ENCODE measurements at places on chromosomes 12 and 14.

DNA sequence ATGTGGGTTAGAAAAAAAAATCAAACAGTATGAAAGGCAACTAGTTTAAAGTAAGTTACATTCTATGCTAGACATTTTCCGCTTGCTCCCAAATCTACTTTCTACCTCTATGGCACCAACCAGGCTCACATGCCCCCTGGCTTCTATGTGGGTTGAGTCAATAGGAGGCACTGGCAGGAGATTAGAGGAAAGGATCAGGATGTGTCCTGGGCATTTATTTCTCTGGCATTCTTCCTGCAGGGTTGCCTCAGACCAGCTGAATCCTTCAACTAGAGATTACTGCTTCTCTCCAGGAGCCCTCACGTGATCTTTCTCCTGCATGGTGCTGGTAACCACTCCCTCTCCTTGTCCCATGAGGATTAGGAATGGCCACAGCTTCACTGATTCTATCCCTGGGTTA is 14.9 kb upstream of the CCDC60 start:
- DNase-seq: no peak

GRCh38 chr14:32246751-32247150 is 43.7 kb upstream of the RNU6-8 start:
- no peak for DNase-seq

DNA sequence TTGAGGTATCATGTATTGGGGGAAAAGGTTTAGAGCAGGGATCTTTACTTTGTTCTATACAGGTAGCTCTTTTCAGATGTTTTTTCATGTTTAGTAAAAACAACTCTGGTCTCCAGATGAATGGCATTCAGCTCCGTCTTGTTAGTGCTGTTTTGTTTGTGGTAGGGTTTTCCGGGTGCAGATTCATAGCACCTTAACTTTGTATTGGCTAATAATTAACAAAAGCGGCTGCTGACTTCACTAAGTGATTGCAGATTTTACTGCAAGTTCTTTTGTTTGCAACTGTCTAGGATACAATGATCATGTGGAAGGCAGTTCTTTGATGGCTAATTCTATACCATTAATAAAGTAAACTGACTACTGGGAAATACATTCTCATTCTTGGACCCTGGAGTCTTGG is 32.2 kb upstream of the BHLHE41 start:
- DNase-seq: no peak

DNA sequence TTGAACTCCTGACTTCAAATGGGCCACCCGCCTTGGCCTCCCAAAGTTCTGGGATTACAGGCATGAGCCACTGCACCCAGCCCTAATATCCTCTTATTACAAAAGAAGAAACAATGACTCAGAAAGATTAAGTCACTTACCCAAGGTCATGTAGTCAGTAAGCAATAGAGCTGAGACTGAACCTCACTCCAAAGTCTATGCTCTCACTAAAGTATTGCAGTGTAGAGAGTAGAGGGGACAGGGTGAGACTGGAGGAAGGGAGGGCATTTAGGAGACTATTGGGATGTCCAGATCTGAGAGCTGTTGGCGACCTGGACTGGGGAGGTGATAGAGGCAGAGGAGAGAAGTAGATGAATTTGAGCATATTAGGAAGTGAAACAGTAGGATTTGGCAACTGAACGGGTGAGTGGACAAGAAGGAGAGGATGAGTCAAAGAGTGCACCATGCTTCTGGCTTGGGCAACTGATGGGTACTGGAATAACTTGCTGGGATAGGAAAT is 11.8 kb downstream of the P2RX7 start:
- DNase-seq: no peak

DNA sequence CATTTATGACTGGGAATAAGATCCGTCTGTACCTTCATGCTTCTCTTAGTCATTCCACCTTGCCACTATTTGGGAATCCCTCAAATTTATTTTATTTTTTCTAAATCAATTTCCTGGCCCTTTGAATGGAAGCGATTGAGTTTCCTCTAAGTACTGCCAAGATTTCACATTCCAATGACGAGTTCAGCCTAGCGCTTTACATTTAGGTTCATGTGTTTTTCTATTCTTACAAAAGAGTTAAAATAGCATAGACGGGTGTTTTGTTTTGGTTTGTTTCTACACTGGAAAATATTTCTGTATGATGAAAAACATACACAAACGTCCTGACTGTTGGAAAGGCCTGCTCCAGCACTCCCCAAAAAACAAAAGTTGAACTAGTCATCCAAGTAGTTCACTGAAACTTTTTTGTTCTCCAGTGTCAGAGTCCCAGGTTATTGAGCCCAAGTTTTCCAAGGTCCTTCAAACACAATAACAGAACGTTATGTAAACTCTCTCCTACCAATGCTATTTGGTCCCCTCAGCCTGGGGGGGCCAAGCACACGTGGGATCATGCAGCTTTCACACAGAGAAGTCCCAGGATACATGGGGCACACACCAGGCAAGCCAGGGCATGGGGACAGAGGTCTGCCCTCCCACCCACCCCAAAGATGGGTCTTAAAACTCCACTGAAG is 74.8 kb upstream of the FOXN3 start:
- DNase-seq: no peak

Measured in activated CD4-positive, CD25-positive, alpha-beta regulatory T cell treated with anti-CD3 and anti-CD28 coated beads, Interleukin-2, amount 50 U/mL, for 72 hours (primary cell).